Progenitor cell of endocrine pancreas (in vitro differentiated cells): ENCODE measurements at places on chromosomes 5 and 9.
A peak's percentile ranks its signal among the peaks of the same experiment; 100 is the strongest.

GRCh38 chr5:165405340-165405739 lies 1899.9 kb downstream of the MAT2B start:
- no peak for DNase-seq

- no peak for DNase-seq
These were observed 6.1 kb upstream of the TMEM252 start for GRCh38 chr9:68546596-68547390.

DNA sequence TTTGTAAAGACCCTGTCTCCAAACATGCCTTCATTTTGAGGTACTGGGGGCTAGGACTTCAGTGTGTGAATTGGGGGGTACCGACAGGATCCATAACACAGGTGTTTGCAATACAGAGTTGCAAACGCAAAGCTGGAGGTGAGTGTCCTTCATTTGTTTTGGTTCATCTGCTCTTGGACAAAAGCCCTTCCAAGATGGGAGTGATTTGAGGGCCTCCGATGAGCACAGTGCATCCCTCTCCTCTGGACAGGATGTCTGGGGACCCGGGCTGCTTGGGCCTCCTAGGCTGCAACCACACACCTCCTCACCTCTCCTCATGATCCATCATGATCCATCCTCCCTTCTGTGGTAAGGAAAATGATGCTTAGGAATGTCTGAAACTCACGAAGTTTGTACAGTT lies 23.8 kb downstream of the FGD3 start:
- DNase-seq, result no peak

DNA sequence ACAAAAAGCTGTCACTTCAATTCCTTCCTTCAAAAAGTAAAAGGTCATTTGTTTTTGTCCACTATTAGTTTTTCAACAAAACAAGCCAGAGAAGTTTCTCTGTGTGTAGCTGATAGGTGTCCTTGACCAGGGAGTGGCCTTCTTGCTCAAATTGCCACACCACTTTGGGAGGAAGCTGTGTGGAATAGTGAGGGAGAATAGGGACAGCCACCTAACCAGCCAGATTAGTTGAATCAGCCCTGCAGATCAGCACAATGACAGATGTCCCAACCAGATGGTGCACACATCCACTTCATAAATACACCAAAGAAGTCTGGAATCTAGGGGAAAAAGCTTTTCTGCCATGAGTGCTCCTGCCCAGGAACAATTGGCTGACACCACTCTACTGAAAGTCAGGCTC lies 37.2 kb downstream of the NREP start:
- no peak for DNase-seq

GRCh38 chr5:171623551-171624097 lies 162.0 kb upstream of the SMIM23 start:
- no peak for DNase-seq

DNA sequence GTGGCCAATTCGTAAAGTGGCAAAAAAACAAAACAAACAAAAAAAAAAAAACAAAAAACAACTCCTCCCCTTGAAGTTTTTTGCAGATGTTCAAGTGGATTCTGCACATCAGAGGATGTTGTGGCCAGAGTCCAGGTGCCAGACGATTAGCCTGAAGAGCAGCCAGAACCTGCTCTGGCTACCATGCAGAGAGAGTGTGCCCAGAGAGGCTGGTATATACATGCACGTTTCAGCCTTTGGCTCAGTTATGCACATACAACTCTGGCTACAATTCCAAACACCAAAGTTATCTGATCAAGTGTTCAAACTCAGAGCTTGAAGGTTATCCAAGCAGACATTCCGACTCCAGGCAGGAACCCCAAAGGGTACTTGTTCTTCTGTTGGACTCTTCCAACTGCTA lies 34.7 kb downstream of the GGTA1 start:
- no peak for DNase-seq

DNA sequence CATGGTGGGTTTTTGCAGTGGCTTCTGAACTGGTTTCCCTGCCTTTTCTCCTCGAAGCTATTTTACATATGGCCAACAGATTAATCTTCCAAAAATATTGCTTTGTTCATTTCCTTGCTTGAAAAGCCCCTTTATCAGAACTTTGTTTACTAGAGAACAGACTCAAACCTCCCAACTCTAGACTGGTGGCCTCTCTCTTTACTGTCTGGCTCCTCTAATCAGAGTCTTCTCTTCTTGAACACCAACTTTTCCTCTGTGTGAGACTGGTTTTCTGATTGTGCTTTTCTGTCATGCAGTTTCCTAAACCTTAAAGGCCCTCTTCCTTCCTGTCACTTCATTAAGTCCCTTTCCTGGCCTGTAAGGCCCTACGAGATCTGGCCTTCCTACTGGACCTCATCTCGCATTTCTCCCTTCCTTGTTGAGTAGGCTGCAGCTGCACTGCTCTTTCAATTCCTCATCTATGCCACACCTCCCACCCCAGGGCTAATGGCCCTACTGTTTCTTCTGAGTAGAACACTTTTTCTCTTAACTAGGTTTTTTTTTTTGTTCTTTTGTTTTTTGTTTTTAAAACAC lies 5.7 kb downstream of the C9orf43 start:
- no peak for DNase-seq

GRCh38 chr9:105459336-105459735 lies 11.5 kb downstream of the FSD1L start:
- no peak for DNase-seq

DNA sequence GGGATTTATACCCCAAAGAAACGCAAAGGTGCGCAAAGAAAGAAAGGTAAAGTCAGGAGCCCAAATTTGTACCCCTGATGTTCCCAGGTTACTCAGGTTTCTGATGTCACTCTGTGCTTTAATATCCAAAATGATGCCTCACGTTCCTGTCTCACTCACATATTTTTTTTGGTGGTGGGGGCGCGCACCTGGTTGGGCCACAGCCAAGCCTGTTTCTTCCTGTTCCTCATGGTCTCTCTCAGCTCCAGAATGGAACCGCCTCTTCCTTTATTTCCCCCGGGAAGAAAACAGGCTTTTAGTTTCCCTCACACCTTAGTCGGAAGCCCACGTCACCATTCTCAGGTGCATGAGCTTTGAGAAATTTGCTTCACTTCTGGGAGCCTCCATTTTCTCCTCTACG lies 118.3 kb upstream of the BOD1 start:
- no peak for DNase-seq

DNA sequence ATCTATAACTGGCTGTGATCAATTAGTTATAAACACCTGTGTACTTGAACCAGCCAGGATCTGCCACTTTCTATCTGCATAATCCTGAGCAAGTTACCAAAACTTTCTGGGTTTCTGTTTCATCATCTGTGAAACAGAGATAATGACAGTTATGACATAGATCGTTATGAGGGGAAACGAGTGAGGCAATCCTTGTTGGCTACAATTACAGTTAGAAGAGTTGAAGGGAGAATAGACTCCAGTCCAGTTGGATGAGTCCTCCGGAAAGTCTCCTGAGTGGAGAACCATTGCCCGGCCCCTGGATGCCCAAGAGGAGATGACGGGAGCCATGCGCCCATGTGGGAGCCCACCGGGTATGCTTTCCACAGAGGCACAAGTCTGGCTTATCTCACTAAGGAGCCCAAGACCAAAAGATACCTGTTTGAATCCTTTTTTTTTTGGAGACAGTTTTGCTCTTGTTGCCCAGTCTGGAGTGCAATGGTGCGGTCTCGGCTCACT lies 4.5 kb downstream of the PDE6A start:
- no peak for DNase-seq

GRCh38 chr5:119368238-119368630 lies 12.4 kb downstream of the TNFAIP8 start:
- no peak for DNase-seq

DNA sequence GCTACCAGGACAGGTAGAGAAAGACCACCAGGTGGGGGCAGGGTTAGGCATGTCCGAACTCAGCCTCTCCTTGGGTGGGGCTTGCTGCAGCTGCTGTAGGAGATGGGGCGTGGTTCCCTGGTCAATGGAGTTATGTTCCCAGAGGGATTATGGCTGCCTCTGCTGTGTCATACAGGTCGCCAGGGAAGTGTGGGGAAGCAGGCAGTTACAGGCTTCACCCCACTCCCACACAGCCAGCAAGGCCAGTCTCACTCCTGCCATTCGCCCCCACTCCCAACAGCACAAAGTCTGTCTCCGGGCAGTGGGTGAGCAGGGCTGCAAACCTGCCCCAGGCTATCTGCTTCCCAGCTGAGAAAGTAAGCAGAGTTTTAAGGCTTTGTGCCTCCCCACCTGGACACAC lies 20.0 kb upstream of the CEP72 start:
- no peak for DNase-seq

DNA sequence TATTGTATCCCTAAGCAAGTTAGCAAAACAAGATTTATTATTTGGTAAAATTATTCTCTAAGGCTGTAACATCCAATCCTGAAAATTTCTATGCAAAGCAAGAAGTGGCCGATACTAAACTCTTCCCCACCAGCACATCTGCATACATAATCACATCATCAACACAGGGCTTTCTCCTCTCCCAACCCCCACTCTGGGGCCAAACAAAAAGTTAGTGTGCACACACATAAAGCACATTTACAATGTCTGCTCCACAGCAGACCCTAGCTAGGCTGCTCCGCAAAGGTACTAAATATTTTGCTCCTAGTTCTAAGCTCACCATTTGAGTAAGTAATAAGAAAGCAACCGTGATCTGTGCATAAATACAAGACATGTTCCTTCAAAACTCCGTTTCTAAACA lies 3.6 kb downstream of the RNF130 start:
- DNase-seq, result no peak

GRCh38 chr5:38796742-38797108 lies 49.1 kb upstream of the OSMR start:
- no peak for DNase-seq

GRCh38 chr5:1035421-1036405 lies 27.1 kb downstream of the NKD2 start:
- DNase-seq, result no peak

GRCh38 chr9:133870598-133871595 lies 121.2 kb downstream of the VAV2 start:
- no peak for DNase-seq

- DNase-seq, result no peak
These were observed 10.5 kb downstream of the SH2D3C start for GRCh38 chr9:127767909-127768331.

DNA sequence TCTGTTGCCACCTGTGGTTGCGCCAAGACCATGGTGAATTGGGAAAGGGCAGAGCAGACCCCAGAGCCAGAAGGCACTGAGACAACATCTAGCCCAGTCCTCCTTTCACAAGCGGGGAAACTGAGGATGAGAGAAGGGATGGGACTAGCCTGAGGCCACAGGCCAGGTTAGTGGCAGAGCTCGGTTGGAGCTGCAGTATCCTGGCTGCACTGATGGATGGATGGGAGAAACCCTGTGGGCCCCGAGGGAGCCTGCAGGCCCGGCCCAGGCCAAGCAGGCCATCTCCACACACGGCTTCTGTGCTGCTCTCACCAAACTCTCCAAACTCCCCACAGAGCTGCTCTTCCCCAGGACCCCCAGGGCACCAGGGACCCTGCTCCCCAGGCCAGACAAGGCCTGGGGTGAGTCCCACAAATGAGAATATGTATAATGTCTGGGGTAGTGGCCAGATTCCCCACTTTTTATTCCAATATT lies 60.2 kb downstream of the TSTD2 start:
- no peak for DNase-seq

GRCh38 chr5:173055722-173055982 lies 500 bp upstream of the CREBRF start:
- DNase-seq, result no peak

- peak; percentile 12 for DNase-seq
These were observed 110.4 kb upstream of the LIFR start for GRCh38 chr5:38666668-38667498.

DNA sequence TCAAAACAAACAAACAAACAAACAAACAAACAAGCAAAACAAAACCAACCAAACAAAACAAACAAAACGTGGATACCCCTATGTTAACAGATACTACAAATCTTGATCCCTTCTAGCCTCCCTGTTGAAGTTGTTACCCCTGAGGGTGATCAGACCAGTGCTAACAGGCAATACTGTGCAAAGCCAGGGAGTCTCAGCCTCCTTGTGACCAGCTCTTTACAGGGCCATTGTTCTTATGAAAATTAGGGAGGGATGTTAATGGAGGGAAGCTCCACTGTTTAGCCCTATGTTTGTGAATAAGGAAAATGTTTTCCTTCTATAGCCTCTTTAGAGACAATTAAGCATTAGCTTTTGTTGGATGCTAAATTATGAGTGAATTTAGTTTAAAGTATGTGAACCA lies 1072.1 kb upstream of the WWC1 start:
- DNase-seq, result no peak

- no peak for DNase-seq
These were observed 78.2 kb upstream of the MAN2A1 start for GRCh38 chr5:109611505-109611904.

DNA sequence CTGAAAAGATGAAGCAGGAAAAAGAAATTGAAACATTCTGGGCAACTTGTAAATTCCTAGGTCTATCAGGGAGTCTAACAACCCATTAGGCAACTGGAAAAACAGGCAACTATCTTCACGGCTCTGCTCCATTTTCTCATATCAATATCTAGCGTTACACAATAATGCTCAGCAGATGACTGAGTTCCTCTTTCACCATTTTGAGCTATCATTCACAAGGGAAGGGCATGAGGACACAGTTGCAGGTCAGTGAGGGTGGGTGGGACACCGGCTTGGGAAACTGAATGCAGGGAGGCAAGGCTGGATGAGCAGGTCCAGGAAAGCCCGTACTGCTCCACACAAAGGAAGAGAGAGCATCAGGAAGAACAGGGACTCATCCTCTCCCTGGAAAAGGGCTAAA lies 67.0 kb downstream of the FRMD3 start:
- no peak for DNase-seq

DNA sequence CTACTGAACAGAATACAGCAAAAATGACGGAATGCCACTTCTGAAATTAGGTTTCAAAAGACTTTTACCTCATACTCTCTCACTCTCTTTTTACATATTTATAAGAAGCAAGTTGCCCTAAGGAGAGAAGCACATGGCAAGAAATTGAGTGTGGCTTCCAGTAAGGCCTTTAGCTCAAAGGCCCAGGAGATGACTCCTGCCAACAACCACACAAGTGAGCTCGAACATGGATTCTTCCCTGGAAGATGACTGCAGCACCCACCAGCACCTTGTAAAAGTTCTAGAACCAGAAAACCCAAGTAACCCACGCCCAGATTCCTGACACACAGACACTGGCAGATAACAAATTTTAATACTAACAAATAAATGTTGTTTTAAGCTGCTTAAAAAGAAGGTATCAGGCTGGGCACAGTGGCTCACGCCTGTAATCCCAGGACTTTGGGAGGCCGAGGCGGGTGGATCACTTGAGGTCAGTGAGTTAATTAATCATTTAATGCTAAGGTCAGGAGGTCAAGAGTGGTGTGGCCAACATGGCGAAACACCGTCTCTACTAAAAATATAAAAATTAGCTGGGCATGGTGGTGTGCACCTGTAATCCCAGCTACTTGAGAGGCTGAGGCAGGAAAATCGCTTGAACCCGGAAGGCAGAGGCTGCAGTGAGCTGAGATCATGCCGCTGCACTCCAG lies 17.0 kb downstream of the PTBP3 start:
- no peak for DNase-seq

GRCh38 chr9:113631871-113632665 lies 168.5 kb downstream of the RGS3 start:
- DNase-seq, result no peak

- DNase-seq, result no peak
These were observed 21.9 kb downstream of the KDM4C start for GRCh38 chr9:6779417-6780241.
